ENCODE measurements at places on chromosomes 7 and 10. TPM values are rescaled to one million over a fixed set of nuclear protein-coding genes. Genes with fewer than 3 reads are reported as not detected.

GRID2IP gene
- total RNA-seq, result 0.15 TPM

HOXA4 gene
- not detected for total RNA-seq

OR2AE1 gene
- not detected for total RNA-seq

ERLIN1 gene
- 45.0 TPM for total RNA-seq

CYP2C8 gene
- total RNA-seq, result not detected

- no peak for DNase-seq
- H3K27ac ChIP-seq, result no peak overlapping the region
- H3K36me3 ChIP-seq, result peaks cover 2% of the 10 kb centered on the region
- no peak overlapping the region for H3K4me3 ChIP-seq
Observed at GRCh38 chr10:52284416-52285013, 29.6 kb upstream of the DKK1 start.

DNA sequence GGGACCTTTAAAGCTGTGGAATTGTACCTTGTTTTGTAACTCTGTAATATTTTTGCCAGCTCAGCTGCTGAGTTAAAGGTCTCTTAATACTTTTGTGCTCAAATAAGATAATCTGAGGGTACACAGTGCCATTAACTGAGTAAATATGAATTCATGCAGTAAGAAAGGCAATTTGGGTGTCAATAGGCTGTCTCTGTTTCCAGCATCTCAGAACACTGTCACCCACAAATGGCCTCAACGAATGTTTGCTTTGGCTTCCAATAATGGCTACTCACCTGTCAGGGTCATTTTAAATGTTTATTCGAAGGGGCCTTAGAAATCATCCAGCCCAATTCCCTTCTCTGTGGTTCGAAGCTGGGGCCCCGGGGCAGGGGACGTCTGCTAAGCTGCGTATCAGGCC lies 225.4 kb downstream of the ZMYND11 start:
- H3K27ac ChIP-seq, result no peak overlapping the region
- no peak for DNase-seq
- H3K4me3 ChIP-seq, result no peak overlapping the region

DNA sequence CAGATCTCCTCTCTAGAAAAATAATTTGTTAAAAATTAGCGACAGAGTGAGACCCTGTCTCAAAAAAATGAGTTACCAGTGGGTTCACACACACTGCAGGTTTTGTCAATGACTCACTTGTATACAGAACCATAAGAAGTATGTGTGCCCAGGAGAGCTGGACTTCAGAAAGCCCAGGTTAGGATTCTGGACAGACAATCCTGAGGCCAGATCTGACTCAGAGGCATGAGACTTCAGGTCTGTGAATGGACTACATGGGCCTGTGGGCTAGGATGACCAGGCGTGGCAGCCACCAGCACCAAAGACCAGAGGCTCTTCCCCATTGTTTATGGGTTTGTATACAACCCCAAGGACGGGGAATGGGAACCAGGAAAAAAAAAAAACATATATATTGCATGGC lies 9.3 kb upstream of the ZNF438 start:
- DNase-seq, result no peak
- no peak overlapping the region for H3K4me3 ChIP-seq
- no peaks in the 10 kb centered on the region for H3K36me3 ChIP-seq
- no peak overlapping the region for H3K27ac ChIP-seq
- peaks cover 5% of the 10 kb centered on the region for H3K4me1 ChIP-seq

DNA sequence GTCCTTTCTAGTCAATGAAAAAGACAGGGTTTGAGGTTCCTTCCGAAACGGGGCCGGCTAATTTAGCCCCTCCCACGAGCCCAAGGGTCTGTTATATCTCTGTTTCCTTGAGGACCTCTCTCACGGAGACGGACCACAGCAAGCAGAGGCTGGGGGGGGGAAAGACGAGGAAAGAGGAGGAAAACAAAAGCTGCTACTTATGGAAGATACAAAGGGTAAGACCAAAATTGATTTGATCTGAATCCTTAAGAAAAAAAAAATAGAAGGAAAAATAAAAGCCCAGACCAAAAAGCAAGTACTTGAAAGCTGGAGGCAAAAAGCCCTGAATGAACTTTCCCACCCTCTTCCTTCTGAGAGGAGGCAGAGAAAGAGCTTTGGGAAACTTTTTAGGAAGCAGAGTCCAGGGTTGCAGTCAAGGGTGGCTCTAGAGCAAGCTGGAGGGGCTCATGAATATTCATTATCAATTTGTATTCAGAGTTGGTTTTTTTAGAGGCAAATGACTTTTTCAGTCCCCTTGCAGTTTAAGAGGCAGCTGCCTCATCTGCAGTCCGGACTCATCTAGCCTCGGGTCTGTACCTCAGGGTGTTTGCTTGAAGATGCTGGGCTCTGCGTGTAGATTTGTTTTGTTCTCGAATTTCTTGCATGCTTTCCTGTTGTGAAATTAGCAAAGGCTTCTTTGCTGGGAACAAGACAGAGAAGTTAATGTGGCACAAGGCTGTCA lies at the start of gene ENTPD1:
TSS of gene ENTPD1 (plus strand) at position 123 of the 721 bp plus-strand sequence. CDS start at position 200, 77 bp downstream.
- no peak for DNase-seq
- no peak within 1 kb of the TSS for H3K27ac ChIP-seq
- peaks cover 4% of the 10 kb centered on the region for H3K27me3 ChIP-seq
- peaks cover 35% of the 10 kb centered on the region for H3K4me1 ChIP-seq
- no peaks in the 10 kb centered on the region for H3K36me3 ChIP-seq

DNA sequence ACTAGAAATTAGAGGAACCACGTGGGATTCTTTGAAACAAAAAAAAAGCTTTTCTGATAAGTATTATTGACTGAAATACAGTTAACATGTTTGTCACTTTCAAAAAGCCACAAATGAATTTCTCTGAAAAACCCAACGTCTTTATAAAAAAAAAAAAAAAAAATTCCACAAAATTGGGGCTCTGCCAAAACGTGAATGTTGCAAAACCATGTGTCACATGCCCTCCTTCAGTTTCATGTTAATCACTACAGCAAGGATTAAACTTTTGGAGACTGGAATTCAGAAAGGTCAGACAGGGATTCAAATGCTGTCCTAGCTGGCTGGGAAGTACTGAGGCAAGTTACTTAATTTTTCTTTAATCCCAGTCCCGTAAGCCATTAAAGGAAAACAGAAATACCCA lies 278.0 kb upstream of the KLF14 start:
- no peak for DNase-seq
- no peaks in the 10 kb centered on the region for H3K36me3 ChIP-seq
- H3K27ac ChIP-seq, result peak overlapping the region; percentile 96
- peaks cover 89% of the 10 kb centered on the region for H3K4me1 ChIP-seq

DNA sequence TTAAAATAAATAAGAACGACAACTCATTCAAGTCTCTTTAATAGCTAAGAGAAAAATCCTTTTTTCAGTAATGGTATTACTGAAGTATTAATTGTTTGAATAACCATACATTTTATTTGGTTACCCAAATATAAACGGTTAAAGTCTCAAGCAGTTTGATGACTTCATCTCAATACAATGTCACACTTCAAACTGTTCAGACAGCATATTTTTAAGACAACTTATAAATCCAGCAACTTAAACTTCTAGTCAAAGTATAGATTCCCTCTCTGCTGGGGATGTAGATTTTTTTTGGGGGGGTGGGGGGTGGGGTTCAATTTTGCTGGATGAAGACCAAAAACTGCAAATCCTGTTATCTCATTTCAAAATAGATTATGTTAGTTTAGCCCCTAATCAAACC lies 42.0 kb downstream of the GNA12 start:
- peak overlapping the region; percentile 32 for H3K4me3 ChIP-seq
- H3K36me3 ChIP-seq, result peaks cover 2% of the 10 kb centered on the region
- peak overlapping the region; percentile 95 for H3K27ac ChIP-seq
- H3K4me1 ChIP-seq, result peaks cover 89% of the 10 kb centered on the region

DNA sequence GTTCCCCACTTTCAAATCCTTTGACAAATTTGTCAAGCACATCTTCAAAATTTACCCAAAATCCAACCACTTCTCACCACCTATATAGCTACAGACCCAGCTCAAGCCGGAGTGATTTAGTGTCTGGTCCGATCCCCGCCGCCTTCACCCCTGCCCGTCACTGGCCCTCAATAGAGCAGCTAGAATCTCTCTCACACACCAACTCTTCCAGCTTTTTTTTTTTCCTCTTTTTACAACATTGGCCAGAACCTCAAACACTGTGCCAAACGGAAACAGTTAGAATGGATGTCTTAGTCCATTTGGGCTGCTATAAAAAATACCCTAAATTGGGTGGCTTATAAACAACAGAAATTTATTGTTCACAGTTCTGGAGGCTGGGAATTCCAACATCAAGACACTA lies 41.1 kb upstream of the TMEM72 start:
- H3K36me3 ChIP-seq, result no peaks in the 10 kb centered on the region
- H3K27me3 ChIP-seq, result peaks cover 4% of the 10 kb centered on the region
- H3K4me1 ChIP-seq, result peaks cover 23% of the 10 kb centered on the region
- no peak overlapping the region for H3K4me3 ChIP-seq
- H3K27ac ChIP-seq, result no peak overlapping the region
- DNase-seq, result no peak

- no peak overlapping the region for H3K4me3 ChIP-seq
- H3K27ac ChIP-seq, result peak overlapping the region; percentile 39
- H3K4me1 ChIP-seq, result peaks cover 46% of the 10 kb centered on the region
- H3K36me3 ChIP-seq, result no peaks in the 10 kb centered on the region
Observed at GRCh38 chr7:121002757-121003200, 14.3 kb downstream of the CPED1 start.
